ENCODE measurements at places on chromosomes 3 and 15. TPM values are rescaled to one million over a fixed set of nuclear protein-coding genes. Genes with fewer than 3 reads are reported as not detected.
A peak's percentile ranks its signal among the peaks of the same experiment; 100 is the strongest.

DNA sequence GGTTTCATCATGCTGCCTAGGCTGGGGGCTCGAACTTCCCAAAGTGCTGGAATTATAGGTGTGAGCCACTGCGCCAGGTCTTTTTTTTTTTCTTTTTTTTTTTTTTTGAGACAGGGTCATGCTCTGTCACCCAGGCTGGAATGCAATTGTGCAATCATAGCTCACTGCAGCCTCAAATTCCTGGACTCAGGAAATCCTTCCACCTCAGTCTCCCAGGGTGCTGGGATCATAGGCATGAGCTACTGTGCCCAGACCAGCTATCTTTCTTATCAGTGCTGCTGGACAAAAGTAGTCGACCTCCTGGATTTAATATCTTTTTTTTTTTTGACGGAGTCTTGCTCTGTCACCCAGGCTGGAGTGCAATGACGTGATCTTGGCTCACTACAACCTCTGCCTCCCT, 60.8 kb downstream of the TFDP2 start:
- DNase-seq = peak; percentile 37
- H3K4me3 ChIP-seq = peak overlapping the region; percentile 22
- H3K27me3 ChIP-seq = no peaks in the 10 kb centered on the region
- peak overlapping the region; percentile 47 for H3K27ac ChIP-seq
- H3K4me1 ChIP-seq = peaks cover 37% of the 10 kb centered on the region
- no peaks in the 10 kb centered on the region for H3K36me3 ChIP-seq

The CRTAP gene
- 104 TPM for total RNA-seq

The FETUB gene
- total RNA-seq = not detected

DNA sequence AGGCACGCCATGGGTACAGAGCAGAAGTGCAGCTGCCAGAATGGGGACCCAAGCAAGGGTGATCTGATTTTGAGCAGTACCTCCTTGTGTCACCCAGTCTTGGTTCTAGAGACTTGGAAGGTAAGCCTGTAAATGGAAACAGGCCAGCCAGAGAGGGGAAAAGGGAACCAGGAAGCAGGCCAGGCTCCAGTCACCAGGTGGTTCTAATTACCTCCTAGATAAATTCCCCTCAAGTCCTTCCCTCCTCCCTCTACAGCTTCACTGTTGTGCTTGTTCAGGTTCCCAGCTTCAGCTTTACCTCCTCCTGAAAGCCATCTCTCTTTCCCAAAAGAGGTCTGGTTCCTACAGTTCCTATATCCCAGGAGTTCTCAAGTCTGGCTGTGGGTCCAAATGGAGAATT, 58.8 kb upstream of the SLC7A14 start:
- H3K36me3 ChIP-seq = no peaks in the 10 kb centered on the region
- no peaks in the 10 kb centered on the region for H3K4me1 ChIP-seq
- 0 out of 2 replicates have a peak, but pooled peaks cover under 1% of the 10 kb centered on the region for H3K27me3 ChIP-seq
- no peak overlapping the region for H3K4me3 ChIP-seq

The GPR149 gene
- total RNA-seq = not detected

DNA sequence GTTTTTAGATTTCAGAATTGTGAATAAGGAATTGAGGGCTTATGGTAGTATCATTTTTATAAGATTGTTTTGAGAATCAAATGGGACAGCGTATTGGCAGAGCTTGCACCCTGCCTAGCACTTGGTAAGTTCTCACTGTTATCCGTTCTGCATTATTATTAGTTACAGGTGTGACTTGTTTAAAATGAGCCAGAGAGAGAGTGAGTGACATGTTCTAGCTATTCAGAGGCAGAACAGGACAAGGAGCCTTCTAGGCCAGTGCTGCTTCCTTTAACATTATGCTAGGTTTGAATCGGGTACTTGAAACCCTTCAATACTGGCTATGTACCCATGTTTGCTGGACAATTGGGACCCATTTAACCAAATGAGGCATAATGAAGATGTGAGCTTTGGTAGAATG, 133.7 kb downstream of the FILIP1L start:
- H3K27ac ChIP-seq = no peak overlapping the region
- no peaks in the 10 kb centered on the region for H3K4me1 ChIP-seq
- H3K27me3 ChIP-seq = no peaks in the 10 kb centered on the region
- H3K4me3 ChIP-seq = no peak overlapping the region
- no peak for DNase-seq
- no peaks in the 10 kb centered on the region for H3K36me3 ChIP-seq

DNA sequence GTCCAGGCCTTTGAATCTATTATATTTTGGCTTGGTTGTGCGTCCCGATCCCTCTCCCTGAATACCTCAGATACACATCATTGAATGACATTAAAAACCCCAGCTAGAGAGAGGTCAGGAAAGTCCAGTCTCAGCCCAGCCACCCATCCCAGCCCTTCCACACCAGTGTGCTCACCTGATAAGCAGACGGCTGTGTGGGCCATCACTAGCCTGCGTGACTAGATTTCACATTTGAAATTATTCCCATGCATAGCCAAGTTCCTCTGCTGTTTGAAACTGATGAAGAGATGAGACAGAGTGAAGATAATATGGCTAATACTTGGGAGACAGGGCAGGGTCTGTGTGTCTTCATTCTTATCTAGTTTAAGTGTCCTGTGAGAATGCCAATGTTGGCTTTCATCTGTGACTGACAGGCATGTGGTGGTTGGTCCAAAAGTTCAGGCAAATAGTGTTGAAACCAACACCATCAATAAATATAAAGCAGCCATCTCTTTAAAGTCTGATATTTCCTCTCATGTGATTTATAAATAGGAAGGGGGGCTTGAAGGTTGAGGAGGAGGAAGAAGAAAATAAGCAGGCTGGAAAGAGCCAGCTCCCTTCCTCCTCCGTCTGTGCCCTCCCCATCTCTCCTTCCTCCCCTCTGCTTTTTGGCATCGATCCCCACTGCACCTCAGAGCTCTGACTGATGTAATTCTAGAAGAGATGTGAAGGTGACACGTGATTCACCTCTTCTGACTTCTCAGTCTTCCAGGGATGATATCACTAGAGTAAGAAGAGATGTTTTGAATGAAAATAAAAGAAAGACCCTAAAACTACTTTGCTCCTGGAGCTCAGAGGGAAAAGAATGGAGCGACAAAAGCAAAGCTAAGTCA, 5.1 kb downstream of the FAM43A start:
- no peak overlapping the region for H3K4me3 ChIP-seq
- no peak overlapping the region for H3K27ac ChIP-seq
- H3K27me3 ChIP-seq = no peaks in the 10 kb centered on the region
- no peak for DNase-seq
- H3K36me3 ChIP-seq = no peaks in the 10 kb centered on the region
- H3K4me1 ChIP-seq = peaks cover 27% of the 10 kb centered on the region

The PIK3R4 gene
- 23.5 TPM for total RNA-seq

DNA sequence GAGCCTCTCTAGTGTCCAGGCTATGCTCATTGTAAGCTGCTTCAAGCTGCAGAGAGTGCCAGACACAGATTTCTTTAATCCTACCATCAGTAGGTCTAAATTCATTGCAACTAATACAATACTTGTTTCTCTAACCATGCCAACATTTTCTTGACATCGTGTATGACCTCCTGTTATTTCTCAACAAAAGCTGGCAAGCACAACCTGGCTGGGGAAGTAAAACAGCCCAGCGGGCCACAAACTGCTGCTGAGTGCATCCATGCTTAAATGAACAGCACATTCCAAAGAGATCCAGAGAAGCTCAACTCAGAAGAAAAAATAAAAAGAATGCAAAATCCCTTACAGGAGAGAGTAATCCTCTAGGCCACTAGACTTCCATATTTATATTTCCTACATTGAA, 36.5 kb downstream of the GMNC start:
- no peak for DNase-seq
- H3K36me3 ChIP-seq = no peaks in the 10 kb centered on the region
- no peak overlapping the region for H3K4me3 ChIP-seq

DNA sequence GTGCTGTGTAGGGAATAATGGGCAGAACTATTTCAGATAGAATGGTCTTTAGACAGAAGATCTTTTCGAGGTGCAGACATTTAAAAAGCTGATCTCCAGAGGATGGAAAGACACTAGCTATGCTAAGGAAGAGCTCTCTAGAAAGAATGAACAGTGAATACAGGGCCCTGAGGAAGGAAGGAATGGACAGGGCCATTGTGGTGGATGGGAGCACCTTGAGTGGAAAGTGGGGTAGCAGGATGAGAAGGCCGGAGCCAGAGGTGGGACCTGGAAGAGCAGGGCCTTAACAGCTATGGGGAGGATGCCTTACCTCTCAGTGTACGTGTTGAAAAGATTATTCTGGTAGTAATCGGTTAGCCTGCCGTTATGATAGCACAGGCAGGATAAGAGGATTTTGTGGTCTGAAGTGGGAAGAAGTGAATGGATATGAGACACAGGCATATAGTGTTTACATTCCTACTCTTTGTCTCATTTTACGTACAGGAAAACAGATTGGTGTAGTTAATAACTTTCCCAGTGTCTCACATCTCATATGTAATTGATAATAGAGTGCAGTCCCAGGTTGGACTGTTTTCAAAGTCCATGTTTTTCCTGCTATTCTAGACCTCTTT, 172.4 kb downstream of the KLHL25 start:
- H3K4me1 ChIP-seq = no peaks in the 10 kb centered on the region
- no peak for DNase-seq
- H3K27me3 ChIP-seq = no peaks in the 10 kb centered on the region
- H3K4me3 ChIP-seq = no peak overlapping the region
- no peak overlapping the region for H3K27ac ChIP-seq

GRCh38 chr15:61041886-61042285, 187.2 kb downstream of the RORA start:
- H3K27me3 ChIP-seq = peaks cover 33% of the 10 kb centered on the region
- no peaks in the 10 kb centered on the region for H3K36me3 ChIP-seq
- DNase-seq = no peak

- peaks cover 9% of the 10 kb centered on the region for H3K36me3 ChIP-seq
- DNase-seq = no peak
- H3K4me3 ChIP-seq = no peak overlapping the region
- no peak overlapping the region for H3K27ac ChIP-seq
Measured at GRCh38 chr15:77461486-77461885, 40.8 kb downstream of the HMG20A start.

The CLDN1 gene
- 0.20 TPM for total RNA-seq

DNA sequence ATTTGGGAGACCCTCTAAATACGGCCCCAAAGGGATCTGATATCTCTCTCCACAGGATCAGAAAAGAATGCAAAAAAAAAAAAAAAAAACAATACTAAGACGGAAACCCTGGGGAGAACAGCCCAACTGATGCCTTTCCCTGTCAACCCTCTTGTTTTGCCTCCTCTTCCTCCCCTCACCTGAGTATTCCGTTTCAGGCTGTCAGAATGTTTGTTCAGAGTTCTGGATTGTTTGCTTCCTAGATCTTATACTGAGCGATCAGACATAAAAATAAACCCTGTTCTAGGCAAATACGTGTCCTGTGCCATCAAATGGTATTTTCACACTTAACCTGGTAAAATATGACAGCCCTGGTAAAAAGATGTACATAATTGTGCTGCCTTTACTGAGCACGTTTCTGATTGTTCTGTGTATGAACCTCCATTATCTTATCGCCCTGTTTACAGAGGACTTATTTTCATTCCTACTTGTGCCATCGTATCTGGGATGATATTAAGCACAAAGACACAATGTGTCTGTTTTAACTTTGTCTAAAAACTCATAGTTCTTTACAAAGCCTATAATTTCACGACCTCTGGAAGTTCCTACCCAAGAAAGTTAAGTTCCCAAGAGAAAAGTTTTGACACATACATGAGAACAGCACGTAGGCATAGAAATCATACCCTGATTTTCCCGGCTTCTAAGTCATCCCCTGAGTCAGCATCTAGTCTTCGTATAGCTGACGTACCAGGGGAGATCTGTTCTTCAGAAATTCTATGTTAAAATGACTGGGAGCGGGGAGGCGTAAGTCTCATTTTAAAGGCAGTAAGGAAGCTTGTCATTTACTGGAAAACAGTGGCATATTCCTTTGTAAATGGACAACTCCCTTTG, 856 bp downstream of the ZBTB38 start:
- peak overlapping the region; percentile 27 for H3K4me3 ChIP-seq
- H3K36me3 ChIP-seq = no peaks in the 10 kb centered on the region
- H3K4me1 ChIP-seq = peaks cover 60% of the 10 kb centered on the region
- no peak for DNase-seq
- H3K27me3 ChIP-seq = no peaks in the 10 kb centered on the region
- peak overlapping the region; percentile 89 for H3K27ac ChIP-seq

DNA sequence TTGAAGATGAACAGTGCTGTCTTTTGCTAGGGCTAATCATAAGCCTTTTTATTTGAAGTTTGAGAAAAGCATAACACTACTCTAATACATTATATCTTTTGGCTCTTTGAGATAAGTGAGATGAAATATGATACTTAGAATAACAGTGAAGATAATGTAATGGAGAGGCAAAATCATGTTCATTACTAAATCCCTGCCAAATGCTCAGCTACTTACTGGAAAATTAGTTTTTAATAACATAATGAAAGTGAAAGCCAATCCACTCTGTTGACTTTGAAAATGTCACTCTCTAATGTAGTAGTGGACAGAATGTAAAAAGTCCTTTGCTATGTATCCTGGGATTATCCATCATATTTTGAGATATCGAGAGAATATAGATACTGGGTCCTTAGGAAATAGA, 35.9 kb upstream of the MYH15 start:
- H3K4me3 ChIP-seq = no peak overlapping the region
- peaks cover 17% of the 10 kb centered on the region for H3K36me3 ChIP-seq
- no peak overlapping the region for H3K27ac ChIP-seq
- DNase-seq = no peak

DNA sequence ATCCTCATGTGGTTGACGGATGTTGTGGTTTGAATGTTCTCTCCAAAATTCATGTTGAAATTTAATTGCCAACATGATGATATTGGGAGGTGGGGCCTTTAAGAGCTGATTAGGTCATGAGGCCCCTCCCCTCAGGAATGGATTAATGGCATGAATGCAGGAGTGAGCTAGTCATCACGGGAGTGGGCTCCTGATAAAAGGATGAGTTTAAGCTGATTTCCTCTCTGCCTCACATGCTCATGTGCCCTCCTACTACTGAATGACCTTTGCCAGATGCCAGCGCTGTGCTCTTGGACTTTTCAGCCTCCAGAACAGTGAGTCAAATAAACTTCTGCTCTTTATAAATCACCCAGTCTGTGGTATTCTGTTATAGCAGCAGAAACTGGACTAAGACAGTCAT, 111.2 kb downstream of the MYO5A start:
- no peaks in the 10 kb centered on the region for H3K4me1 ChIP-seq
- no peak overlapping the region for H3K27ac ChIP-seq
- no peak for DNase-seq
- H3K36me3 ChIP-seq = no peaks in the 10 kb centered on the region
- no peaks in the 10 kb centered on the region for H3K27me3 ChIP-seq
- no peak overlapping the region for H3K4me3 ChIP-seq

The ACAN gene
- not detected for total RNA-seq

DNA sequence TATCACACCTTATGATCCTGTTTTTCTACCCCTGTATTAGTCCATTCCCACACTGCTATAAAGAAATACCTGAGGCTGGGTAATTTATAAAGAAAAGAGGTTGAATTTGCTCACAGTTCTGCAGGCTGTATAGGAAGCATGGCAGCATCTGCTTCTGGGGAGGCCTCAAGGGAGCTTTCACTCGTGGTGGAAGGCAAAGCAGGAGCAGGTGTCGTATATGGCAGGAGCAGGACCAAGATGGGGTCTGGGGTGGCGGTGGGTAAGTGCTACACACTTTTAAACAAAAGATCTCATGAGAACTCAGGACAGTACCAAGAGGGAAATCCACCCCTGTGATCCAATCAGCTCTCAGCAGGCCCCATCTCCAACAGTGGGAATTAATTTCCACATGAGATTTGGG, 15.4 kb upstream of the SCAP start:
- no peak overlapping the region for H3K4me3 ChIP-seq
- H3K27ac ChIP-seq = no peak overlapping the region
- H3K27me3 ChIP-seq = no peaks in the 10 kb centered on the region

GRCh38 chr3:63808633-63809032, 10.5 kb upstream of the C3orf49 start:
- H3K4me1 ChIP-seq = no peaks in the 10 kb centered on the region
- no peaks in the 10 kb centered on the region for H3K36me3 ChIP-seq
- H3K4me3 ChIP-seq = no peak overlapping the region
